Activated naive CD8-positive, alpha-beta T cell treated with anti-CD3 and anti-CD28 coated beads, Interleukin-2, amount 10 ng/mL, durations not matched to agents 7 days and 5 days (primary cell): ENCODE measurements at places on chromosomes 6 and 20.

DNA sequence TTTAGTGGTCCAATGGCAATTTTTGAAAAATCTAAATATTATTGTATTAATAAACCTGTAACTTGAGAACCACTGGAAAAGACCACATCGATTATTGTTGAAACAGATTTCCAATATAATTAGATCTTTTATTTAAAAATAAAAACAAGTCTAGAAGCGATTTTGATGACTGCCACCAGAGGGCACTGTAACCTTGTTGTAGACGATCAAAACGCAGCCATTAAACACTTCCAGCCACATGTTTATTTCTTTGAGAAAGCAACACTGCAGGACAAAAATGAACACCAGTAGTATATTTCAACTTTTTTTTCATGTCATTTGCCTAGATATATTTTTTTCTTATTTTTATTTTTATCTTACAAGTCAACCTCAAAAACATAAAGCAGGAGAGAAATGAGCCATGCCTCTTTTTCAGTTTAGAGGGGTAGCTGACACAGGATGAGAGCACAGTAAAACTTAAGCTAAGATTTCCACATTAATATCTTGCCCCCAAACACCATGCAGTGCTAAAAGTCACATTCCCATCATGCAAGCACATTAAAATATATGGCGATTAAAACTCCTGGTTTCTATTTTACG is 115.4 kb downstream of the OPRM1 start:
- DNase-seq = no peak

DNA sequence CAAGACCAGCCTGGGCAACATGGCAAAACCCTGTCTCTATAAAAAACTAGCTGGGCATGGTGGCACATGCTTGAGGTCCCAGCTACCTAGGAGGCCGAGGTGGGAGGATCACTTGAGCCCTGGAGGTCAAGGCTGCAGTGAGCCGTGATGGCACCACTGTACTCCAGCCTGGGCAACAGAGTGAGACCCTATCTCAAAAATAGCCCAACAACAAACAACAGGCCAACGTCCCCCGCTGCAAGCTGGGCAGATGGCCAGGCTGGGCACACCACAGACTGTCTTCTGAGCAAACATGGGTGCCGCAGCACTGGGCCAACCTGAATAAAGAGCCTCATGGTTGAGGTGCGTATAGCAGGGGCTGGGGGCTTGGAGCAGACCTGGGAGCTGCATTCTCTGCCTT is 46.6 kb upstream of the SRF start:
- DNase-seq = no peak

- DNase-seq = no peak
Observed at GRCh38 chr6:71248306-71248765, 40.3 kb upstream of the OGFRL1 start.

DNA sequence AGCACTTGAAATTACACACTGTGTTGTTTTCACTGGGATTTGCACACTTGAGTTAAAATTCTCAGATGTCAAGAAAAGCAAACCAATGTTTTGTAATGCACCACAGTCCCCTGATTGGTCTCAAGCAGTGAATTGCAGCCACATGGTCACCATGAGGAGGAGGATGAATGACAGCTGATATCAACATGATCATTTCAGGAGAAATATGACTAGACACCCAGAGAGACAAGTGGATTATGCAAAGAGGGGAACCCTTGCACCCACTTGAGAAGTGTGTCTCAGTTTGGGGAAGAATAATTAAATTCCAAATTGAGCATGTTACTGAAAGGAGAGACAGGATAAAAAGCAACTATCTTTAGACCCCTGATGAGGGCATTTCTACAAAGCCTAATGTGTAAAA is 69.3 kb downstream of the UST start:
- no peak for DNase-seq

GRCh38 chr6:70124443-70124842 is 178.4 kb downstream of the COL9A1 start:
- DNase-seq = no peak

DNA sequence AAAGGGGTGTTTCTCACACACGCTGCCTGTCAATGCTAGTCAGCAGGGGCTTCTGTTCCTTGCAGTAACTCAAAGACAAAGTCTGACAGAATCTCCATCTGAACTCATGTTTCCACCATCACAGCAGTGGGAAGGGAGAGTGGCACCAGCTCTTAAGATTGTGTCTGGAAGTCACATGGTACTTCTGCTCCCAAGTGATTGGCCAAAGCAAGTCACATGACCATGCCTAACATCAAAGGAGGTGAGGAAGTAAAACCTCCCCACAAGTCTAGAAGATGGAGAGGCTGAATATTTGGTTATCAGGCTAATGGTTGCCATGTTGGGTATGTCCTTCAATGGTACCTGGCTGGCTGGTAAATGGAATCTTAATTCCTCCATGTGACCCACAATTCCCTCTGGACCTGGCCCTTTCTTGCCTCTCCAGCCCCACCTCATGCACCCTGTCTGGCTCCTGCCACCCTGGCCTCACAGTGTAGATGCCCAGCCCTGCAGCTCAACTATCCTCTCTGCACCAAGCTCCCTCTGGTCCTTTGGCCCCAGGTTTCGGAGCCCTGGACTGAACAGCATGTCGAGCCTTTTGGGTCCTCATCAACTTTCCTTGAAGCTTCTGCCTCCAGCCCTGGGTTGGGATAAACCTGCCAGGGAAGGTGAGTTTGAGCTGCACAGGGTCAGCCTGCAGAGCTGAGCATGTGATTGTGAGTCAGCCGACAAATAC is 51.0 kb upstream of the PMEPA1 start:
- no peak for DNase-seq
